ENCODE measurements at places on chromosomes 4 and X.

GRCh38 chrX:13923845-13924244 is 105.8 kb downstream of the GEMIN8 start:
- peak; percentile 73 for DNase-seq

DNA sequence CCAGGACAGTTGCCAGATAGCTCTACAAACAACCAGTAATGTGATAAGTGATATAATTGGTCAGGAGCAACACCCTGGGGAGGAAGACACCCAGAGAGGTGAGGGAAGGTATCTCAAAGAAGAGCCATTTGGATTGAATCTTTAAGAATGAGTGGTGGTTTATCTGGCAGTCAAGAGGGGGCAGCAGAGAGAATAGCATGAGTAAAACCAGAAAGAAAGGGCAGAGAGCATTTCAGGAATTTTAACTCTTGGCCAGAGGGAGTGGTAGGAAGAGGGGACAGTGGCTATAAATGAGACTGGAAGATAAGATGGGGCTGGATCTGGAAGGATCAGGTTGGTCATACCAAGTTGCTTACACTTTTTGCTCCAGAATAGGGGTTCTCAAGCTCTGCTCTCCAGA is 5.9 kb upstream of the SEPTIN6 start:
- peak; percentile 38 for DNase-seq

DNA sequence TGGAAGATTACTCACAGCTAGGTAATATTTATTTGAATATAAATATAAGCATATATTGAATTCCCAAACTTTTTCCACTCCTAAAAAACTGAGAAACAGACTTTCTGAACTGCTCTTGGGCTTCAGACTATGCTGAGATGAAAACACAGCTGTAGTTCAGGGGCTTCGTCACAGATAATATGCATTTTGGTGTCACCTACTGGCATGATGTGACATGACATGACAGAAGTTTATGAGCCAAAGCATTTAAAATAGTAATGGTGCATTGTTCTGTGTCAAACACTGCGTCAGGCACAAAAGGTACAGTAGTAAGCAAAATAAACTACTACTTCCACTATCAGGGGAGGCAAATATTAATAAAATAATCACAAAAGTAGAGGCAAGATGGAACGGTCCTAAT is 171.3 kb downstream of the BTC start:
- DNase-seq: peak; percentile 11

DNA sequence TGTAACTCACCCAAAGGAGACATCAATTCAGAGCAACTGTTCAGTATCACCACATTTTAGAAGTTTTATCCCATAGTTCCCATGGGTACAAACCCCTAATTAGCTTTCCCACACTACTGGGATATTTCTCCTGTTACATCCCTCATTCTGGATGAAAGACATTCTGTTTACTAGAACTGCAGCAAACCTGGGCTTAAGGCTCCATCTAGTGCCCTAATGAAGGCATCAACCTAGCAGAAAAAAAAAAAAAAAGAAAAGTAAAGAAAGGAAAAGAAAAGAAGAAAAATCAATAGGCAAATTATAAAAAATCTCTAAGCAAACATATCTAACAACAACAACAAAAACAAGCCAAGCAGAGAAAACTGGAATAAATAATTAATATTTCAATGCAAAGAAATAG is 133.7 kb upstream of the CPXCR1 start:
- DNase-seq: no peak

DNA sequence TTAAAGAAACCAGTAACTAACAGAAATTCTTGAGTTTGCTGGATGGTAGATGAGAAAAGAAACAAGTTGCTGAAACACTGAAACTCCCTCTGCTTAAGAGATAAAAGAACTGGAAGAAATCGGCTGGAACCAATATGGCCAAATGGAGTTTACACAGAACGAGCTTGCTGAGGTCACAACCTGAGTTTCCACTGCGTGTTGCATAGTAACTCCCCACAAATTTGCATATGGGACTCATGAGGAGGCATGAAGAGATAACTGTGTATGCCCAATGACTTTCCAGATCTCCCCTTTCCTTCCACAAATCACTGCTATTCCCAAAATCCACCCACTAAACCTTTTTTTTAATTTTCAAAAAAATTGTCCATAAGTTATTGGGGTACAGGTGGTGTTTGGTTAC is 10.2 kb upstream of the SMR3B start:
- no peak for DNase-seq

DNA sequence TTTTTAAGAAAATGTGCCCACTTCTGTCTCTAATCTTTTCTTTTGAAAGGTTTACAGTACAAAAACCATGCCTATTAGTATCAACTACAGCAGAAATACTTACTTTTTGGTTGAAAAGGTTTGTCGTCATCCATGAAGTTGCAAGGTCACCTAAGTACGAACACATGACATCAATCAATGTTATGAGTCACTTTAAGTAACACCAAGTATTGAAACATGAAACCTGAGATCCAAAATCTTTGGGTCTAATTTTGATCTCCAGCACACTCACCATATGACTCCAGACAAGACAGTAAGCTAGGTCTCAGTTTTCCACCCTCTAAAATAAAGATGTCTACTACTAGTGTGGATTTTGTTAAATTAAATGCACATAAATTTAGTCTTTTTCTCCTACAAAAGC is 8.4 kb downstream of the ZNF280C start:
- no peak for DNase-seq

DNA sequence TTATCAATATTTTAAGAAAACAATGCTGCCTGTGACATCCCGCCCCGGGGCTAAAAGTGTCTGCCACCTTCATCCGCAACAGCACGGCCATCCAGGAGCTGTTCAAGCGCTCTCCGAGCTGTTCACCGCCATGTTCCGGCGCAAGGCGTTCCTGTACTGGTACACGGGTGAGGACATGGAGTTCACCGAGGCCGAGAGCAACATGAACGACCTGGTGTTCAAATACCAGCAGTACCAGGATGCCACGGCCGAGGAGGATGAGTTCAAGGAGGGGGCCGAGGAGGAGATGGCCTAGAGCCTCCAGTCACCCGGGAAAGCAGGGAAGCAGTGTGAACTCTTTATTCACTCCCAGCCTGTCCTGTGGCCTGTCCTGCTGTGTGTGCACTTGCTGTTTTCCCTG is 12.1 kb upstream of the KLHL13 start:
- no peak for DNase-seq

DNA sequence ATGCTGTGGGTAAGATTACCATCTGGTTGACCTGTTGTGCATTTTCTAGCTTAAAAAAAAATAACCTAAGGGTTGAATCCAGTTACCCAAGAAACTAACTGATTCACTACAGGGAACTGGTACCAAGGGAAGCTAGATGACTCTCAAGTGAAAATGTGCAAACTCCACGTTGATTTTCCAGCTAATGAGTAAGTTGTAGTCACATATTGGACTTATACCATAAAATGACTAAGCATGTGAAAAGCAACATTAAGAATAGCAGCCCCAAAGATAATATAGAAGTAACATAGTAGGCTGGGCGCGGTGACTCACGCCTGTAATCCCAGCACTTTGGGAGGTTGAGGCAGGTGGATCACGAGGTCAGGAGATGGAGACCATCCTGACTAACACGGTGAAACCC is 270.9 kb downstream of the SPRY1 start:
- DNase-seq: no peak

DNA sequence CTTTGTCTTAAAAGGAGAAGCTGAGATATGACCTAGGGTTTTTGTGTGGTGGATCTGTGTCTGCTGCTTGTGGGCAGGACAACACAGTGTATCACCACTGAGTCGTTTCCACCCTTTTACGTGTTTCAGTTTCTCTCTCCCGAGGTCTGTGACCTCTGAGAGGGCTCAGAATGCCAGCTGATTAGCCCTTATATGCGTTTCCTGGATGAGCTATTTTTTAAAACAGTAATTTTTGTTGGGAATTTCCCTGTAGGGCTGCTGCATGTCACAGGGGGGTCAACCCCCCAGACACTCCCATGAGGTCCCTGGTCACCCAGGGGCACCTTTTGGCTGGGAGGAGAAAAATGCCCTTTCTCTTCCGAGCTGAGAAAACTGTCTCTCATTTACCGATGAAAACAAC is 170.4 kb upstream of the CASK start:
- DNase-seq: no peak

DNA sequence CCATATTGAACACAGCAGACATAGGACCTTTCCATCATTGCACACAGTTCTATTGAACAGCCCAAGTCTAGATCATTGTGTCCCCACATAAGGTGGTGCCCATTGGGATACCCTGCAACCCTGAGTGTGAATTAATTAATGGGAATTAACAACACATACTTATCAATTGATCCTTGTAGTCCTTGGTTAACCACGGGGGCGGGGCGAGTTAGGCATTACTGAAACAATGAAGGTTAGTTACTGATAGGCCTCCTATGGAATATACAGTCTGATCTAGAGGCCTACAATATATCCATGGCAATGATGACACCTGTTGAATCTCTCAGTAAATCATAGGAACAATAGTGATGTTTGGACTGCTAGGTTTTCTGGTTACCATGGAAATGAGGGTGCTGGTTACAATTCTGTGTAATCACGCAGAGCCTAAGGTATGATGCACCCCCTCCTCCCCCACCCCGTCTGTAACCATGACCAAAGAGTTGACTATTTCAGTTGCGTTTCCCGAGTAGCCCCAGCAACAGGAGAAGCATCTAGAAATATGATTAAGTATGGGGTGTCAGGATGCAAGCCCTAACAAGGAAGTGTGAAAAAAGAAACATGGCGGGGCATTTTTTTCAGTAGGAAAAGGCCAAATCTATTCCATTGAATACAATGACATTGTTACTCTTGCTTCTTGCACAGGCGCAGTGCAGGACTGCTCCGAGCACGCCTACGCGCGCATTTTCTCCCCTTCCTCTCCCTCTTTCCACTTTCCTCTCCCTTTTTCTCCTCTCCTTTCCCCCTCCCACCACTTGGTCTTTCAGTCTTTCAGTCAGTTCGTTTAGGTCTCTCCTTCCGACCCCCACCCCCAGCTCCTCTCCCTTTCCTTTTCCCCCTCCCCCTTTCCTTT is 677 bp upstream of the NONO start:
- DNase-seq: no peak

- DNase-seq: no peak
Observed at GRCh38 chr4:101171747-101172146, 175.6 kb downstream of the PPP3CA start.

DNA sequence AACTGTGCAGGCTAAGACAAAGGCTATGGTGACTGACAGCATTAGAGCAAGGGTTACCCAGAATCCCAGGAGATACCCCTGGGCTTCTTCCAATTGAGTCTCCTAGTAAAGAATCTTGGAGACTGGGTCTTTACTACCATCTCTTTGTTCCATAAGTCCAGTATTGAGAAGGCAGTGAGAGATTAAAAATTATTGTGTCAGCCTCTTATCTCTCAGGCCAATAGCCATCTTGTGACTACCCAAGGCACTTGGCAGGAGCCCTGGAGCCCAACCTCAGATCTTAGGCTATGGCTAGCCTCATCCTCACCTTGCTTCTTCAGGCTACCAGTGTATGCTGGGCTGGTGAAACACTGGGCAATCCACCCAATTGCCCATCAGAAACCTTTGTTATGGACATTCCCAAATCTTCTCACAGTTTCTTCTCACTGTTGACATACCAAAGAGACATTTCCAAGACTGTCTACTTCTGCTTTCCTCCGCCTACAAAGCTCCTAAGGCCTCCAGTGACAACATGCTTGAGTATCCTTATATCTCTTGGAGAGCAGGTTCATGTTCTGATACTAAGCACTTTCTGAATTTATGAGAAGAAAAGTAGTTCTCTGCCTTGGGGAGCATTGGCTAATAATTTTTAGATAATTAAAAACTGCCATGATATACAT is 76.3 kb upstream of the STIM2 start:
- no peak for DNase-seq

DNA sequence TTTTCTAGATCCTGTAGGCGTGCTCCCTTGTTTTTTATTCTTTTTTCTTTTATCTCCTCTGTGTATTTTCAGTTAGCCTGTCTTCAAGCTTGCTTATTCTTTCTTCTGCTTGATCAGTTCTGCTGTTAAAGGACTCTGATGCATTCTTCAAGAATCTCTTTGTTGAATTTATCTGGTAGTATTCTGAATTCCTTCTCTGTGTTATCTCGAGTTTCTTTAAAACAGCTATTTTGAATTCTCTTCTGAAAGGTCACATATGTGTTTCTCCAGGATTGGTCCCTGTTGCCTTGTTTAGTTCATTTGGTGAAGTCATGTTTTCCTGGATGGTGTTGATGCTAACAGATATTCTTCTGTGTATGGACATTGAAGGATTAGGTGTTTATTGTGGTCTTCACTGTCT is 15.3 kb downstream of the RAB33B start:
- no peak for DNase-seq

- no peak for DNase-seq
Observed at GRCh38 chr4:145041378-145041777, 56.6 kb downstream of the ANAPC10 start.

DNA sequence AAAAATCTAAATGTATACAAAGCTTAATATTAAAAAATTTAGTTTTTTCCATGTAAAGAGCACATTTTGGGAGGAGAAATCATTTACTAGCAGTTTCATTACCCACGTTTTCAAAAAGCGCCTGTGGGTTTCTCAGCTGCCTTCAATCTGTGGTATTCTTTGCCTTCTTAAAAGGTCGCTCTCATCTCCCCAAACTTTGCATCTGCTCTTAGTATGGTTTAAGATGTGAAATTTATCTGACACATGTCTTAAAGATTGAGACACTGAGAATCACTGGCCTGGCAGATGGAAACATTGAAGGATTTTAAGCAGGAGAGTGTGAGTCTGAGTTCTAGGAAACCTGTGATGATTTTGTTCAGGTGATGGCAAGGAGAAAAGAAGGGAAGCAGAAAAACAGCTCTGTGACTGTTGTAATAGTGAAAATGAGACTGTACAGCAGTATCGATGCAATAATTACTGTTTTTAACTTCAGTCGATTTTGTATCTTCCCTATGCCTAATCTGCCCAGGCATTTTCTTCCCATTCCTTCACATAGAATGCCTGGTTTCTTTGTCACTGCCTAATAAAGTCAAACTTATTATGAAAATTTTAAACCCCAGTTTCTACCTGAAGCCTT is 75.9 kb downstream of the PAQR3 start:
- no peak for DNase-seq

GRCh38 chrX:17830211-17830610 is 30.9 kb downstream of the RAI2 start:
- DNase-seq: no peak

- no peak for DNase-seq
Observed at GRCh38 chr4:15894393-15894792, 44.1 kb downstream of the FGFBP1 start.
